ENCODE measurements at places on chromosomes 3 and 15. TPM values are rescaled to one million over a fixed set of nuclear protein-coding genes. Genes with fewer than 3 reads are reported as not detected.

GRCh38 chr15:98866511-98866910 lies 141.1 kb downstream of the PGPEP1L start:
- peak; percentile 8 for DNase-seq

DNA sequence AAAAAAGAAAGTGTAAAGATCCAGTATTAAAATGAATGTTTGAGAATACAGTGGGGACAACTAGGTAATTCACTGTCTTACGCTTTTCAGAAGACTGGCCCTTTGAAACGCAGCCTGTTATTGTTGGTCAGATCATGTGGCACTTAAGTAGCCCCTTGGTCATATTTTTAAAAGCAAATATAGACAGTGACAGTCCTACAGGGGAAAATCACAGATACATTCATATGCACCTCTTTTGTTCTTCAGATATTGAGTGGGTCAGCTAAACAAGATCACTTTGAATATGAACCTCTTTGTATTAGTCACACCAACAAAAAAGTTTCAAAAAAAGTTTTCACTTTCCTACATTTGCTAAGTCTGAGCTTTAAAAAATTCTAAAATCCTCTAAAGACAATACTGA lies 36.0 kb downstream of the TIGIT start:
- DNase-seq = no peak

GRCh38 chr3:99324636-99325203 lies 313.7 kb upstream of the COL8A1 start:
- no peak for DNase-seq

Gene HRG
- 0.11 TPM for total RNA-seq
